Tibial nerve (tissue), 4 donors: ENCODE measurements at places on chromosomes 6 and 20.

- no peak for DNase-seq
Observed at GRCh38 chr6:79742030-79742429, 110.9 kb downstream of the SH3BGRL2 start.

GRCh38 chr20:24873025-24873620, 75.9 kb upstream of the CST7 start:
- DNase-seq: no peak

DNA sequence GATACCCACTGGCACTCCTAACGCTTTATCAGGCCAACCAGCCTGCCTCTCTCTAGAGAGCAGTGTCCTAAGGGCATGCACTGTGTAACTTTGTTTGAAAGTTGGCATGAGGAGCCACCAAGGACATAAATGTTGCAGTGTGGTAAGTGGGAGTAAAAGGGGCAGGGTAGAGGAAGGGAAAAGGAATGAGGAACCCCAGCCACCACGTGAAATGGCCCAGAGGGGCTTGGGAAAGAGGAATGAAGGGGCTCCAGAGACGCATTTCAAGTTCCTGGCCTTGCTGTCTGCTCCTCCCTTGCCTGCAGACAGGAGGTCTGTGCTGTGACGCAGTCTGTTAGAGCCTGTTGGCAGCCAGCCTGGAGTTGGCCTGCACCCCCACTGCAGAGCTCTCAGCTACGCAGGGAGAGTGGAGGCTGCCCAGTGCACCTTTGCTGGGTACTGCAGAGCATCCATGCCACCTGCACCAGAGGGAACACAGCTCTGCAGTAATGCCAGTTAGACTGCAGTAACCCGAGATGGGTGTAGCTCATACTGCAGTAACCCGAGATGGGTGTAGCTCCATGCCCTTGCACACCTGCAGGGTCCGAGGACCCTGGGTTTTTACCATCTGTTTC, 86.8 kb upstream of the SNAP25 start:
- DNase-seq: no peak

- DNase-seq: no peak
Observed at GRCh38 chr6:19972221-19972620, 135.1 kb downstream of the ID4 start.

DNA sequence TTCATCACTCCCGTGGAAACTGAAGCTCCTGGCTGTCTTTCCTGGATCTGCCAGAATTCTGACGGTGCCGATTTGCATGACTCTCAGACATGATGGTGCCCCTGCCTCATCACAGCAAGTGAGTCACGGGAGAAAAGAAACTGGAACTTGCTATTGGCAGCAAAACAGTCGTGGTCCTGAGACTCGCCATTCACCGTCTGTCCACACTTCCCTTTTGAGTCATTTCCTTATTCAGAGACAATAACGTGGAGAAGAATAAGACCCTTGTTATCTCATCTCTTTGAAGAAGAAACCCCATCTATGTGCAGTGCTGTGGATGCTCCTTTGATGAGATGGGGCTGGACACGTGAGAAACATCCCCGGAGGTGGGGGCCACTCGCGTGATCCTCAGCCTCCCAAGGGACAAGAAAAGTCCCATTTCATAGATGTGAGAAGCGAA, 4.2 kb downstream of the GPR31 start:
- no peak for DNase-seq

DNA sequence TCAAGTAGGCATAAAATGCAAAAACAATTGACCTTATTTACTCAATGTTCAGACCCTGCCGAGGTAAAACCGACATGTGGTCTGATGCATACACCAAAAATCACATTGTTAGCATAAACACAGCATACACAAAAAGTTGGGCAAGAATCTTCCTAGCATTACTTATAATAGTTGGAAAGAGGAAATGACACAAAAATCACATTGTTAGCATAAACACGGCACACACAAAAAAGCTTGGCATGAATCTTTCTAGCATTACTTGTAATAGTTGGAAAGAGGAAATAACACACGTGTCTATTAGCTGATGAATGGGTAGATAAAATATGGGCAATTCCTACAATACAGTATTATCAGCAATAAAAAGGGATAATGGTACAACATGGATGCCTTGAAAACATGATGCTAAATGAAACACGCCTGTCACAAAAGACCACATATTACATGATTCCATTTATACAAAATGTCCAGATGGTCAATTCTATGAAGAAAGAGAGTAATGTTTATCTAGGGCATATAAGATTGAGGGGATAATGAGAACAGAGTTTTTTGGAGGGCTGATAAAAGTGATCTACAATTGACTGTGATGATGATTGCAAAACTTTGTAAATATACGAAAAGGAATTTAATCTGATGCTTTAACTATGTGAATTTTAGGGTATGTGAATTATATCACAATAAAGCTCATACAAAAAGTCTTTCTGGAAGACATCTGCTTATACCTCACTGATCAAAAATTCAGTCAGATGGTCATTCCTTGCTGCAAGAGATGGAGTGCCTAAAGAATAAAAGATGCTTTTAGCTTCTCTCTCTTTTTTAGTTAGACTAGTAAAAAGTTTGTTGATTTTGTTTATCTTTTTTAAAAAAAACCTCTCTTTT, 1019.5 kb upstream of the CITED2 start:
- DNase-seq: no peak

GRCh38 chr6:33759887-33760629, 13.4 kb upstream of the IP6K3 start:
- DNase-seq: no peak

DNA sequence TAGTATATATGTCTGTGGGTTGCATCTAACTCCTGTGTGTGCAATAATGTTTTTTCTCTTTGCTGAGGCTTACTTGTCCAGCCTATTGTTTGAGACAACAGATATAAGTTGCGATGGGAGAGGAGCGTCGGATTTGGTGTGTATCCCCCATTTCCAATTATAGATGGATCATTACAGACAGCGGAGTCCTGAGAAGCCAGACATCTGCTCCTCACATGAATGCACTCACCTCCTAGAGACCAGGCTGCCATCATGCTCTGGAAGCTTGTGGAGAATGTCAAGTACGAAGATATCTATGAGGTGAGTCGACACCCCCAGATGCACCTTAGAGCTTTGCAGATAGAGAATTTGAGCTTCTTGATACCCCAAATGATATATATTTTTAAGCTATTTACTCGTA, at the start of gene TFAP2B:
TSS of gene TFAP2B (plus strand) at position 199 of the 400 bp plus-strand sequence. CDS start at position 220, 21 bp downstream.
- DNase-seq: no peak

DNA sequence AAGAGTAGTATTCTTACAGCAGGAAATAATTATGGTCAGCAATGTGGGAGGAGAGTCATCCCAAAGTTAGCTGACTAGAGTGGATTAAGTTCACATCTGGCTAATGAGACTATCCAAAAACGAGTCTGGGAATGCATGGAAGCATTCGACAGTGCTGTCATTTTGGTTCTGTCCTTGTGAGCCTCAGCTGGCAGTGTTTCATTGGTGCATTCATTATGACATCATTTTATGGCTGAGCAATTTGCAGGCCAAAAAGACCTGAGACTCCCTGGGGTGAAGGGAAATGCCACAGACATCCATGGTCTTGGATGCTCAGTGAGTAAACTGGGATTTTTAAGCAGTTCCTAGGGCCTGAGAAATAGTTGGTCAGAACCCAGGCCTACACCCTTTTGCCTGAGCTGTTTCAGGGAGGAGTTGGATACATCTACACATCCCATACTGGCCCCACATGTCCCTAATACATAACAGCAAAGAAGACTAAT, 196.4 kb upstream of the CCN2 start:
- no peak for DNase-seq

- DNase-seq: no peak
Observed at GRCh38 chr6:46046558-46047174, 31.0 kb upstream of the CLIC5 start.

GRCh38 chr6:137122612-137123011, 50.8 kb downstream of the IL22RA2 start:
- DNase-seq: no peak

- DNase-seq: no peak
Observed at GRCh38 chr6:99120641-99121040, 172.9 kb upstream of the FBXL4 start.
